NCI-H187 treated with DMSO at 0.1 percent for 48 hours (cell line): ENCODE measurements at places on chromosomes 3 and 15.

DNA sequence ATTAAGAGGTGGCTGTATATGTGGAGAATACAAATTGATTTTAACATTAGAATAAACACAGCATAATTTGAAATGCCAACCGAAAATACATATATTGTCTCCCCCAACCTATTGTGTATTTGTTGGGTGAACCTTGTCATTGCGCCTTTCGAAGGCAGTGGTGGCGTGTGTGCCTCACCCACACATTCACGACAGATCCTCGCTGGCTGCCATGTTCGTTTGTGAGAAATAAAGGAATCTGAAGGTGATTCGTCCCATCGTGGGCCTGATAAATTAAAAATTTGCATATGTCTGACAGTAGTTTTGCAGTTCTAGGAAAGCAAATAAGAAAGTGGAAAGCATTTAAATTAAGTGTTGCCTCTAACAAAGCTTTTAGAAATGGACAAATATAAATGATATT is 222.8 kb upstream of the TOPAZ1 start:
- DNase-seq: no peak

DNA sequence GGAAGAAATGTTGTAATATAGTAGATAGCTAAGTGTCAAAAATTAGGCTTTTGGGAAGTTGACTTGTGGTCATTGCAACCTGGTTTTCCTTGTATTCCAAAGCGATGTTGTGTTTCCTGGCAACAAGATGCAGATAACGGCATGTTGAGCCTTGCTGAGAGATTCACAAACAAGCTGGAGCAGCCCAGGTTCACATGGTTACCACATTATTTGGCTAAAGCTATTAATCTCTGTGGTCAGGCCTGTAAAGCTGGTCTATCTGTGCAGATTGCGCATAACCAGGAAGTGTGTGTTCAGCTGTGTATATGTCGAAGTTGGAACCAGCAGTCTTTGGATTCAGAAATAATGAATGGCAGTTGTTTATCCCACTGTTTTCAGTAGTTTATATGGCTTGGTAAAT is 6.6 kb downstream of the TIPARP start:
- no peak for DNase-seq

GRCh38 chr15:73727330-73727976 is 25.7 kb downstream of the INSYN1 start:
- no peak for DNase-seq

- no peak for DNase-seq
Observed at GRCh38 chr3:158773166-158773565, 28.7 kb upstream of the MFSD1 start.

- no peak for DNase-seq
Observed at GRCh38 chr15:78075490-78076230, 1.9 kb downstream of the TBC1D2B start.

- DNase-seq: no peak
Observed at GRCh38 chr15:74278207-74278606, 42.1 kb downstream of the CCDC33 start.

DNA sequence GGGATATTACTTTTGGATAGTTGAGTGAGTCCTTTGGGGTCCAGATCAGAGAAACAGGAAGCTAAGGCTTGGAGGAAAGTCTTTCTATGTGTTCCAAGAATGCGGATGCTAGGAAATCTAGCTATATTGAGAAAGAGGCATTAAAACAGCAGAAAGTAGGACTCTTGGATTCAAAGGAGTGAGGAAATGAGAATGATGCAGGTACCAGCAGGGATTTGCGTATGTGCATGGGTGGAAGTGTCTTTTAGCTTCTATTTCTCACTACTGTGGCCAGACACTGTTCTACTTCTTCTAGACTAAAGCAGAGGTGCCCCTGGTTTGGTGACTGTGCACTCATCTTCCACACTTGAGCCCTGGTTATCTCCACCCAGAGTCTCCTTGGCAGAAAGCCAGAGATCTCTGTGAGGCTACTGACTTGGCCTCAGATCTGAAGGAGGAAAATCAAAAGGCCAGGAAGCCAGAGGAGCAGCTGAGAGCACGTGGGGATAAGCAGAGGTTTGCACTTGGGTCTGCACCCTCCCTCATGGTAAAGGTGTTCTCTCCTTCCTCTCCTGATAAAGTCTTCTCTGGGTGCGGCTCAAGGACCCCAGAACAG is 44.3 kb downstream of the ATP2B2 start:
- DNase-seq: no peak

GRCh38 chr3:10723991-10724390 is 92.0 kb upstream of the SLC6A11 start:
- no peak for DNase-seq

DNA sequence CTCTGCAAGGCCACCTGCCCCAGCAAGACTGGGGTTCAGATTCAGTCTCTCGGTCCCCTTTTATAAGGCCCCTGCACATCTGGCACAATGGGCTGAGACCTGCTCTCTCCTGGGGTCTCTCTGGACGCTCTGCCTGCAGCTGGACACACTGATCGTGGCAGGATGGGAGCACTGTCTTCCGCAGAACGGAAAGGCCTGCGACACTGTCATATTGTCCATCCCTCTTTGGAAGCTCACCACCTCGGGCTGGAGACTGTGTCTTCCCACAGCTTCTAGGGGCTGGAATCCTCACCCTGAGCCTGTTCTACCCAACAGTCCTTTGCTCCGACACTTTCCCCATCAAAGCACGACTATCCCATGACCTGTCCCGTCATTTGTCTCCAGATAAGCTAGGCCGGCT is 11.5 kb upstream of the IGDCC4 start:
- DNase-seq: no peak

DNA sequence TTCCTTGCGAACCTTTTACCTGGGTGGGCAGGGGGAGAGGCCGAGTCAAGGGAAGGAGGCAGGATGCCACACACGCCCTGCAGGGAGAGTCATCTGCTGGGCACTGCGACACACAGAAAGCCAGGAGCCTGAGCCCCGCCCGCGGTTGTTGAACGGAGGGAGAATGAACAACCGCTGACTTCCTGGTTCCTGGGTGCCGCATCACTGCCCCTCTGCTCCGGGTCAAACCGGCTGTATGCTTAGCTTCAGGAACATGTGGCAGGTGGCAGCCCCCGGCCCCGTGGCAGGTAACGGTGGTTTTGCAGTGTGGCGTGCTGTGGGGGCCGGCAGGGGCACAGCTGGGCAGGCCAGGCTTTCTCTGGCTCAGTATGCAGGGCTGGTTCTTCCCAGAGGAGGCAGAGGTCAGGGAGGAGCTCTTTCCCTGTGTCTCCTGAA is 33.4 kb downstream of the APBA2 start:
- no peak for DNase-seq

- DNase-seq: no peak
Observed at GRCh38 chr15:66961407-66961884, 104.0 kb upstream of the SMAD3 start.

GRCh38 chr3:136209921-136210320 is 13.8 kb upstream of the MSL2 start:
- no peak for DNase-seq

GRCh38 chr15:65532738-65533051 is 2.4 kb downstream of the HACD3 start:
- no peak for DNase-seq

DNA sequence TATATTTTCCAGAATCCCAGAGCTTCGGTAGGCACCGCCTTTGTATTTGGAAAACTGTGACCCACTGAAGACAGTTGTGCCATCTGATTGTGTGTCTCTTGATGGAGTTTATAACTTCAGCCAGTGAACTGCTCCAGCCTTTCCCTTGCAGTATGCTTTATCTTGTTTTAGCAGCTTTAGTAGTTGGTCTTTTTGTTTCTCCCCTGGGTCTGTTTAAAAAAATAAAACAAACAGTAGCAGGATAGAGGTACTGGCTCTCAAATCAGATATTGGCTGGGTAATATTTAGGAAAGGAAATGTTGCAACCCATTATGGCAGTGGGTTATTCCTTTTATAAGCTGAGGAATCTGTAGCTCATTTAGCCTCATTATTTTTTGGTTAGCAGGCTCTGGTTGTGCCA is 151.5 kb upstream of the BFSP2 start:
- no peak for DNase-seq

GRCh38 chr3:126284258-126284904 is 72.8 kb downstream of the KLF15 start:
- no peak for DNase-seq
